ENCODE measurements at places on chromosomes 5 and 9. TPM values are rescaled to one million over a fixed set of nuclear protein-coding genes. Genes with fewer than 3 reads are reported as not detected.

DNA sequence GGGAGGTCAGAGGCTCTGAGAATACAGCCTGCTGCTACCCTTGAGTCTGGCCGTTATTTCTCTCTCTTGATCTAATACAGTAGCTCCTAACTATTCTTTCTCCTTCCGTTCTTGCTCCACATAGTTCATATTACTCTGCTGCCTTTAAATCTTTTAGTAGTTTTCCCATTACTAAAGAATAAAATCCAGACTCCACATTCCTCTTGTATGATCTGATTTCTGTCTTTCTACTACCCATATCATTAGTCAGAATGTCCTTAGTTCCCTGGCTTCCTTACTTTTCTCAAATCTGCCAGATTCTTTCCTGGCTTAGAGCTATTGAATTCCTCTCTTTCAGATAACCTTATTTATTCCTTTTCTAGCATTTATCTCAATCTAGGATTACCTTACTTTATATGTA lies 40.0 kb downstream of the MARCHF6 start:
- DNase-seq, result no peak

DNA sequence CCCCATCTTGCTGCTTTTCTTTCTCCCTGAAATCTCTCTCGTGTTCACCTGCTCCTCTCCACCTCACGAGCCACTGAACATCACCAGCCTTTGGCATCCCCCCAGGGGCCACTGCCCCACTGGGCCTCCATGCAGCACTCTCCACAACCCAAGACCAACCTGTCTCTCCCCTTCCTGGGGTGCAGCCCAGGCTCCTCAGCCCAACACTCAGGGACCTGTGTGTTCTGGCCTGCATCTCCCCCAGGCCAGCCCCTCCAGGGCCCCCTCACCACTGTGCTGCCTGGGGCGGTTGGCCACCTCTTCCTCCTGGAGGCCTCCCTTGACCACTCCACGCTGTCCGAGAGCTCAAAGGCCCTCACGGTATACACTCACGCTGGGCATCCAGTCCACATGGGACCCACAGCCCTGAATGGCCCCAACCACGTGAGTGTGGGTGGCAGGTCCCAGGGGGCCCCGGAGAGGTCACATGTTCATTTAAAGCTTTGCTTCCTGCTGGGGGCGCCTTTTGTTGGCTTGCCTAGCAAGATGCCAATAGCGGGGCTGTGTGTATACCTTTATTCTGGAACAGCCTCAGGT lies 453 bp upstream of the DOK3 start:
- DNase-seq, result no peak

- DNase-seq, result no peak
Measured at GRCh38 chr9:134425401-134425800, 99.1 kb downstream of the RXRA start.

GRCh38 chr9:98874721-98875255 lies 67.3 kb downstream of the GALNT12 start:
- DNase-seq, result no peak

DNA sequence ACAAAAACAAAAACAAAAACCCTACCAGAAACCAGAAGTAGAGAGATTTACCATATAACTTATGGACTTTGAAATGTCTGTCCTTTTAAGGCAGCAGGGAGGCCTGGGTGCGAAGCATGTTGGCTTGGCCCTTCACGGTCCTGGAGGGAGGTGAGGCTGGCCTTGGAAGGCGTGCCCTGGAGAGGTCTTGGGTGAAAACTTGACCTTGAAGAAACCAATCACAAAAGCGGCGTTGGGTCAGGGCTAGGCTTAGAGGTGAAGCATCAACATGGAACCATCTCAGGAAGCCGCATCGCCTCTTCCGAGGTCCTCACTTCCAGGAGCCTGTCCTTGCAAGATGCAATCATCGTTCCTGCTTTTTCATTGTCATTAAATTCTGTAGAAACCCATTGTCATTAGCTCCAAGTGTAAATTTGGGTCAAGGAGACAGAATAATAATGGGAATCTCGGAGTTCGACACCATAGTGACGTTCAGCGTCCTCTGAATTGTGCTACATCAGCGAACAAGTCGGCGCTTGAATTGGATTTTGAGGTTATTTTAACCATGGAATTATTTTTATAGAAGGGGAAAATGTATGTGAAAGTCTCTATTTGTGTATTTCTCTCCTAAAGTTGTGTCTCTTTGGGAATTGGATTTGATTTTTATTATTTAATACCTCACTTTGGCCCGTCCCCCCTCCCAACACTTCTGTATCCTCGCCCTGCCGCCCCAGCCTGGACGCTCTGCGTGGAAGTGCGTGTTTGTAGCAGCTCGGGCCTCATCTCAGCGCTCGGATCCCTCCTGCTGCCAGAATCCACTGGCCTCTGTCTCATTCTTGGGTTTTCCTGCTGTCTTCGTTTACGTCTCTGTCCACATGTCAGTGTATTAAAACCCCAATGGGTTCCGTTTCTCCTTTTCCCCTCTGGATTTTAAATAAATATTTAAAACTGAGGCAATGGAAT lies 11.1 kb upstream of the ORM1 start:
- DNase-seq, result no peak

GRCh38 chr5:553874-554273 lies 29.6 kb upstream of the SLC9A3 start:
- DNase-seq, result peak; percentile 28

GRCh38 chr9:133609311-133610098 lies at the start of gene FAM163B:
Gene FAM163B (minus strand): TSS chr9:133609389. CDS start chr9:133580223, 29,166 bp downstream.
- no peak for DNase-seq

DNA sequence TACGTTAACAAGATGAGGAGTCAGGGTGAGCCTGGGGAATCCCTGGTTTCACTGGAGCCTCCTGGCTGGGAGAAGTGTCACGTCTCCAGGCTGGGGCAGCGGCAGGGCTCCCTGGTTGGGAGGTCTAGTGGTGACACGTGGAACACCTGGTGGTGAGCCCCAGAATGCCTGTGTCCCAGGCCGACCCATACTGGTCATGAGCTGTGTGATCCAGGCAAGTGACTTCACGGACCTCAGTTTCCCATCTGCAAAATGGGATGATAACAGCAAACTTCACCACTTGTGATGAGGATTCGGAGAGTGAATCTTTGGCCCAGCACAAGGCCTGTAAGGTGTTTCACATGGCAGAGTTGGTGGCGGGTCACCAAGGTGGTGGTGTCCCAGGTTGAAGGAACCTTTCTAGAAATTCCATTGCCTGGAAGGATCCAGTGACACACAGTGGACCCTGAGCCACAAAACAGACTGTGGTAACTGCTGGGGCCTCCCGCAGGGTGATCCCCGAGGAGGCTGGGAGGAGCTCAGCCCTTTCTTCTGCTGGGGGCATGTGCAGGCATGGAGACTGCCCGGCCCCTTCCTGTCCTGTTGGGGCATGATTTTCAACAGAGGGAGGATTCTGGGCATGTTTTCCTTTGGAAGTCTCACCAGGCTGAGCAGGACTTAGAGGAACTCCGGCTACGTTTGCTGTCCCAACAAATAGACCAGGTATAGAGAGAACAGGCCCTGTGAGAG lies 153.9 kb upstream of the IER5L start:
- DNase-seq, result no peak

DNA sequence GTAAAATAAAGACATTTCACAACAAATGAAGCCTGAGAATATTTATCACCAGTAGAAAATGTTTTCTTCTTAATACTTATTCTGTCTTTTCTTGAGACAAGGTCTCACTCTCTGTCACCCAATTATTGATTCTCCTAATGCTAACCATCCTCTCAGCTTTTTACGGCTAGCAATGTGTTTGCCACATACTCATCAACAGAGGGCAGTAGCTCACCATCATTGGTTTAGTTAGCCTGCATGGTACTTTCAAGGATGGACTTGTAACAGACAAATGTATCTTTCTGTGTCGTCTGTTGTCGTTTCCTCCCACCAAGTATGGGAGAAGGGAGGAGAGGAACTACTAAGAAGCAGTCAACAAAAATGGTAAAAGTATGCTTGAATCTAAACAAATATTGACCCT lies 5.9 kb upstream of the ACO1 start:
- peak; percentile 71 for DNase-seq

DNA sequence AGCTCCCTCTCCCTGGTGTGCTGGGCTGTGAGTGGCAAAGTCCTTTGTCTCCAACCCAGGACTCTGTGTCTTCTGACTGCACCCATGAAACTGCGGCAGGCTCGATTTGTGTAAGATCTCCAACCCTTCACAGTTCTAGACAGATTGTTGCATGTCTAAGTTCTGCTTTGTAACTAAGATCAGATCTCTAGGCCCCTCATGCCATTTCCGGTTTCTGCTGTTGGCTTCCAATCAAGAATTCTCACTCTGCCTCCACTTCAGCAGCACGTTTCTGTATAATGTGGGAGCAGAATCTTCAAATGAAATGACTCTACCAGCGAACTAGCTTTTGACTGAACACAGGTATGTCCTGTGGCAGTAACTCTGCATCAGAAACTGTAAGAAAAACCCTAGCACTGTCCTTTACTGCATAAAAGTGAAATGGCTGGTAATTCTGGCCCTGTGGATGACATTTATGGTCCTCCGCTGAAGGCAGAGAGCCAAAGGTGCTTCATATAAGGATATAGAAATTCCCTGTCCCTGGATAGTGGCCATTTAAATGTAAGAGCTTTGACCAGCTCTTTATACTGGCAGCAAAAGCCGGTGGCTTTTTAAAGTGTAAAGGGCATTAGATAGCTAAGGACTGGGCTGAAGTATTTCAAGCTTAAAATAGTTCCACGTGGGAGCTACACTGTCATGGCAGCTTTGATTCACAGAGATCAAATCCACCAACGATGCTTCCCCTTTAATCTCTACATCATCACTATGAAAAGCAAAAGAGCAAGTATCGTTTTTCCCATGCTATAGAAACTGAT lies 319.0 kb upstream of the CDH6 start:
- DNase-seq, result no peak

GRCh38 chr9:93085676-93086075 lies 10.3 kb upstream of the CARD19 start:
- no peak for DNase-seq

DNA sequence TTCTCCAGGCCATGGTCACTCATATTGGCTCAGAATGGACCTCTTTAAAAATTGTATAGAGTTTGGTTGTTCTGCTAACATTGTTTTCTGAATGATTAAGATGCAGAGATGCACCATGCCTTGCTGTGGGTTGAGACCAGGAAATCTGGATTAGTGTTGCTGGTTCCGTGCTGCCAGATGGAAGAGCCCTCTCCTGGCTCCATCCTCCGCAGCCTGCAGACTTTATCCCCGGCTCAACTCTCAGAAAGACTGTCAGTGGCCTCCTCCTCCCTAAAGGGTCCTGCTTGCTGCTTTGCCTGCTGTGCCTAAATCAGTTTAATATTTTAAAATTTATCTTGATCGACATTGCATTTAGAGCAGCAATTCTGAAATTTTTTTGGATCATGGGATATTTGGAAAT lies 196.7 kb downstream of the TENT4A start:
- DNase-seq, result no peak

DNA sequence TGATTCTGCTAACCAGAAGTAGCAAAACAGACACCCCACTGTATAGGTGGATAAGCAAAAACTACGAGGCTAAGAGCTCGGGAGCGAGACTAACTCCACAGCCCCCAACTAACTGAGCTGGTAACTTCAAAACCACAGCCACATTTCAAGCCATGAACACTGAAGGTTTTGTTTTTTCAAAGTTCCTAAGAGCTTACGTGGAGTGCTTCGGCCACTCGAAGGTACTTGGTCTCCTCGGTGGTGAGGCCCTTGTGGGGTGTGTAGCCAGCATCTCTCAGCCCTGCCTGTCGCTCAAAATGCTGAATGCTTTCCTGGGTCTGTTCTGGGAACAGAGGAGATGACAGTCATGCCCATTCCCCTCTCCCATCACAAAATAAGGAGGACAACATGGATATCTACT lies 11.1 kb downstream of the KIAA1191 start:
- no peak for DNase-seq

DNA sequence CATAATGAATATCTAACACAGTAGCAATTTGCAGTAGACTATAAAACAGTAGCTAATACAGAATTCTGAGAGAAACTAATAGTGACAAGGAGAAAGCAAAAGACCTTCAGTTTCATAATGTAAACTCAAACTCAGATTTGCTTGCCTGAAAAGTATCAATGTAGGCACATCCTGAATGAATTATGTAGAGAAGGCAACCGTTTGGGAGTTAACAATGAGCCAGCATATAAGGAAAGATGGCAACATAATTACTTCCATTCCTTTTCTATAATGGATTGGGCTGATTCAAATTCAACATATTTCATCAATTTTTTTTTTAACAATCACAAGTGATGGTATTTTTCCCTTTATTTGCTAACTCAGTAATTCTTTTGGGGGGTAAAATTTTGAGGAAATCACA lies 261.6 kb downstream of the SEMA5A start:
- DNase-seq, result no peak

DNA sequence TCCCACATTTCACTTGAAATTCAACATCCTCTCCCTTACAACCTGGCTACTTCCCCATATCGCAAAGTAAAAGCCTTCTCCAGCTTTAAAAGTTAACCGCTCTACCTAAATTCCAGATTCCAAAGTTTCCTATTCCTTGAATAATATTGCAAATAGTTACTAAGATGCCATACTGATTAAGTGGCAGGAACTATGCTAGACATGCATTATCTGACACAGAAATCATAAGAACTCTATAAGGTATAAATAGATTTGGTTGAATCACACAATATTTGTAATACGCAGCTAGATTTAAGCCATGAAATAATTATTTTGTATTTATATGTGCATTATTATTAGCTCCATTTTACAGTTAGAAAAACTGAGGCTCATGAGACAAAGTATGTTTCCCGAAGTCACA lies 92.8 kb downstream of the NFIB start:
- DNase-seq, result no peak

GRCh38 chr5:57258943-57259342 lies 85.1 kb downstream of the GPBP1 start:
- DNase-seq, result no peak

DNA sequence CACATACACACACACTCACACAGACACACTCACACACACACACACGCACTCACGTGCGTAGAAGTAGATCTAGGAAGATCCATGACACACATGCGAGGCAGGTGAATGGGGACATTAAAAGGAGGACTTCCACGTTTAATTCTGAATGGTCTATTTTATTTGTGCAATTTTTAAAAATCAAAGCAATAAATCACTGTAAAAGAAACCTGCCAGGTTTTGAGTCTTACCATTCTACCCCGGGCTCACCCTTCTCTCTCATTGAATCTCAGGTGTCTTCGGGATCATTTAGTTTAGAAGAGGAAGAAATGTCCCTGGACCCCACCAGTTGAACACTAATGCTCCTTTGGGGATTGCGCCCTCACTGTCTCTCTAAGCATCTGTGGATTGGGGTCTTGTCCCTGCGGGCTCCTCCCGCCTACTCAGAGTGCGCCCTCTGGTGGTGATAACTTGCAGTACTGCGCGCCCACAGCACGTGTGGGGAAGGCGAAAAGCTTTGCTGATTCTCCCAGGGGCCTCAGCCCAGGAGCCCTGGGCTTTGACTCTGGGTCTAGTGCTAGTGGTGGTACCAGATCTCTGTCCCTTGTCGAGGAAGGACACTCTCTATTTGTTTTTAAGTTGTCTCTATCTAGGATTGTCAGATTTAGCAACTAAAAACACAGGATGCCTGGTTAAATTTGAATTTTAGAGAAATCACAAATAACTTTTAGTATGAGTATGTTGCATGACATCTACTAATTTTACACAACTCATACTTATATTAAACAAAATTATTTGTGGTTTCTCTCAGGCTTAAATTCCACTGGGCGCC lies 34.8 kb downstream of the BOD1 start:
- DNase-seq, result peak; percentile 35

- DNase-seq, result peak; percentile 53
Measured at GRCh38 chr5:151223447-151224264, at the start of gene CCDC69. Gene CCDC69 (minus strand): TSS chr5:151224092. CDS start chr5:151223970, 122 bp downstream.

GRCh38 chr9:92659601-92660000 lies 10.3 kb downstream of the IPPK start:
- DNase-seq, result no peak

The TAF1L gene
- total RNA-seq, result not detected

The SLC31A2 gene
- total RNA-seq, result 4.7 TPM

The TTC23L gene
- 1.0 TPM for total RNA-seq

The ACOT12 gene
- not detected for total RNA-seq

The DNAJC18 gene
- total RNA-seq, result 5.7 TPM

The CDC25C gene
- total RNA-seq, result 19.3 TPM

The ADCY2 gene
- total RNA-seq, result 0.15 TPM
